Skin of body (tissue), 3 donors: ENCODE measurements at places on chromosomes 3 and 15.
A peak's percentile ranks its signal among the peaks of the same experiment; 100 is the strongest.

DNA sequence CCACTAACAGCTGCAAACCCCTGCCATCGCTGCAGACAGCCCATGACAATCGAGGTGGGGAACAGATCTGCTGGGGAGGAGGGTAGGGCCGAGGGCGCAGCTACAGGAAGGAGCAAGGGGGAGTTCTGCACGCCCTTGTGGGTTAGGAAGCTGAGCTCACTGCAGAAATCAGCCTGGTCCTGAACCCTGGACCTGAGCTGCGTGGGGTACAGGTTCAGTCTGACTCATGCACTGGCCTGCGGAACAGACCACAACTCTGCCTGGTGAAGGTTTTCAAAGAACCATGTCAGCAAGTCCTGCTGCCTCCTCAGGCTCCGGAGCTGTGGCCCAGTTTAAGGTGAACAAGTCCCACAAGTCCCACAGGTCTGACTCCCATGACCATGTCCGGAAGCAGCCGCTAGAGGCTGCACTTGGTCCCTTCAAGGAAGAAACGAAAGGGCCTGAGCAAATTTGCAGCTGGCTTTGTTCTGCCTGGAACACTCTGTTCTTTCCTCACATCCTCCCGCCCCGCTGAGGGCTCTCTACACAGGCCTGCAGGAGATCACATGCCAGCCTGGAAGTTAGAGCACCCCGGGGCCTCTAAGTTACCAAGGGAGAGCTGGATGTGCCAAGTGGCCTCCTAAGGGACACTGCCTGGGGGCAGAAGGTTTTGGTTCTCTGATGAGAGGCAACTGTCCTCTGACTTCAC is 49.4 kb upstream of the AKAP13 start:
- peak; percentile 79 for DNase-seq

DNA sequence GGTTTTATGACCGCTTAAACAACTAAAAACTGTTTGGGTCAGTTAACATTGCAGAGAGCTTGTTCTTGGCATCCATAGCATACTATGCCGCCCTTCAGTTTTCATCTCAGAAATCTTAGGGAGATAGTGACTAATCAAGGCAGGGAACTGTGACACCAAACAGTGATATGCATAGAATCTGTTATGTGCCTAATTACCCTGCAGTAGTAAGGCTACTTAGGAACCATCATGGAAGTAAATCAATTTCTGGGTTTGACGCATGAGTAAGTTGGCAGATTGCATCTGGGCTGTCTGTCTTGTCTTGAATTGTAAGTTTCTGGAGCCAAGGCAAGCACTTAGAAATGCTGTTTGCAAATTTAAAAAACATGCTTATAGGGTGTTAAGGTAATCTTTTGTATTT is 22.5 kb downstream of the KCTD6 start:
- DNase-seq, result no peak

DNA sequence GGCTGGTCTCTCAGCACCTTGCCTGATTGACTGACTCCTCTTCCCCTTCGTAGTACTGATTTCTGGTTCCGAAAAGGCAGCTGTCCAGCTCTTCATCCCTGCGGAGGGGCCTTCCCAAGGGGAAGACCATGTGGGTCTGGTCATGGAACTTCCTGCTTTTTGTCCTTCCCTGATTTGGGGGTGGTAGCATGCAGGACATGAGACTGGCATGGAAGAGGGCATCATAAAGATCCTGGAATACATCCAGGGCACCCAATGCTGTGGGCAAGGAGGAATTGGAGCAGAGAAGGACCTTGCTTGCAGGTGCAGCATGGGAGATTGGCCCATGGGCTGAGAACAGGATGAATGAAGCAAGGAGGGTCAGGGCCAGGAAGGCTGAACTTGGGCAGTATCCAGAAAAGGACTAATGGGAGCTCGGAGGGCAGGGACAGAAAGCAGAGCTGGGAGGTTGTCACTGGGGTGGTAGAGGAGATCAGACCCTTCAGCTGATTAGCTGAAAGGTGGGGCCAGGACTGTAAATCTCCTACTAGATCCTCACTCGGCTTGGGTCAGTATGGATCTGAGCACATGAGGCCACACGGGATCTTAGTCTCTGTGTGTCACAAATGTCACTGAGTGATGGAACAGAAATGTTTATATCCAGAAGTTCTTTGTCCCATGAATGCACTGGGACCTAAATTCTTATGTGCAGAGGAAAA is 59.5 kb downstream of the AMOTL2 start:
- DNase-seq, result peak; percentile 31

DNA sequence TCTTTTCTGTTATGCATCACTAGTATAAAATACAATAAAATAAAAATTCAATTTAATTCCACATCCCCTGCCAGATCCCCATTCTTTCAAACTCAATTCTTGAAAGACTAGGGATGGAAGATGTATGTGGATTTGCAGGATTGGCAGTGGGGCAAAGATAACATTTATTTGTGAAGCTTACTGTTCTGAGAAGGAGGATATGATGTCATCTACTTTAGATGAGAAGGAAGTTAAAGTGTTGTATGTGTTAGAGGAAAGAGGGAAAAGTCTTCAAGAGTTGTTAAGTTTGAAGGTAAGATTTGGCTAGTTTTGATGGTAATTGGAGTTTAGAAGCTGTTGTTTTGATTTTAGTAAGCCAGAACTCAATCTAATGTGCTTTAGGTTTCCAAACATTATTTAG is 845.1 kb upstream of the NR2F2 start:
- DNase-seq, result no peak

GRCh38 chr15:45184562-45185041 is 3.2 kb downstream of the SHF start:
- no peak for DNase-seq

DNA sequence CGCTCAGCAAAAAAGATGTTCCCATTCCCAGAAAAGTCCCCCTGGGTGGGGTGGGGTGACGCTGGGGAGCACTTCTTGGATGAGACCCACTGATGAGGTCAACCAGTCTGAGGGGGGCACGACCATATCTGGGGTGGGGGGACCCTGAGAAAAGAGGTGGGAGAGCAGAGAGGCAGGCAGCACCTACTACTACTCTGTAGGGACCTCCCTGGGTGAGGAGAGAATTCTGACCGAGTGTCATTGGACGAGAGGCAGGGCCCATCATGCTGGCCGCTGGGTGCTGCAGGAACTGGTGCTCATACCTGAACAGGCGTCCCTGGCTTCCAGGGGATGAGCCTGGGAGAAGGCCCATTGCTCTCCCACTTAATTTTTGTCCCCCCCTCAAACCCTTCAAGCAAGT is 158.8 kb downstream of the KLF13 start:
- DNase-seq, result no peak

GRCh38 chr3:114034787-114035545 is 21.4 kb downstream of the CCDC191 start:
- no peak for DNase-seq

DNA sequence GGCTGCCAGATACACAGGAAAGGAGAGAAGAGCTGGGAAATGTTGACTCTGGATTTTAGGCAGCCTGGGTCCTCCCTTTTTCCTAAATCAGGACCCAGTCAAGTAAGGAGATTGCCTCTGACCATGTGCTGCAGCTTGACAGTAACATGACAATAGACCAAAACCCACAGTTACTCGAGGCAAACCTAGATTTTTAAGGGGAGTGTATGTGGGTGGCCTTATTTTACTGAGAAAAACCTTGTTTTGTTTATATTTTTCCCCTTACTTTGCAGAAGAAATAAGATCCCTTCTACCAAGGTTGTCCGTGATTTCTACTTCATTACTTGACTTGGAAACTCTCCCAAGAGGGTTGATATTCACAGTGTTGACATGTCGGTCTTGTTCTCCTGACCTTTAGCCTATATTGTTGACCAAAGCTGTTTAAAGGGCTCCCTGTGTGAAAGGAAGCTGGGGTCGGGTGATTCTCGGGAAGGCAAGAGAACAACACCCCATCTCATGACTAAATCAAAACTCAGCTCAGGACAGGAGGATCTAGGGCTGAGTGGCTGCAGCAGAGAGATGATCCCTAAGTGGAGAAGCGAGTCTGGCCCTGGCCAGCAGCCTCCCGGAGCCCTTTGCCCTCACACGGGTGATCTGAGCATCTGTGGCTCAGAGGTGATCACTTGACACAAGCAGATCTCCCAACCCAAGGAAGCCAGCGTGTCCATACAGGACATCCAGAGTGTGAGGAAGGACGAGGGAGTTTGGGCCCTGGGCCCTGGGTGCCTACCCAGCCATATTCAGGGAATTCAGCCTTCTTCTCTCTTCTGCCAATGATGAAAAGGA is 31.0 kb upstream of the SLCO2A1 start:
- DNase-seq, result no peak

DNA sequence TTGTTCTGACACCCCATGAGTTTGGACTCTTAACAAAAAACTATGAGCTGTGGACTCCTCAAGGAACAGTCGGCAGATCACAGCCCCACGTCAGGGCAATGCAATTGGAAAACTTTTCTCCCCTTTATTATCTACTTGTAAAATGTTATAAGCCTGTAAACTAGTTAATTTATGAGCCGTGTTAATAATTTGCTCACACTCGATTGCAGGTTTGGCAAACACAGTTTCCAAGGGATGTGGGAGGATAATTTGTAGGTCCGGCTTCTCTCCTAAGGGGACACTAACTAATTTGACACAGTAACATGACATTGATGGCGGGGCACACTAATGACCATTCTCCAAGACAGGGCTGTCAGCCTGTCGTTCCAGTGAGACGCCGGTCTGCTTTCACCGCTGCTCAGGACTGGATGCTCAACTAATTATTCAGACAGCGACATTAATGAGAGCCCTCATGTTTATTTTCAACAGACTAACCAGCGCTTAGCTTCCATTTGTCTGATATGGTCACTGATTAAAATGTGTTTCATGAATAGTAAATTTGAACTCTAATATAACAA is 222.1 kb downstream of the FOXP1 start:
- DNase-seq, result no peak

GRCh38 chr15:39403640-39404117 is 177.2 kb upstream of the THBS1 start:
- peak; percentile 37 for DNase-seq

- no peak for DNase-seq
These were observed 64.5 kb downstream of the GRIP2 start for GRCh38 chr3:14475621-14476020.

- no peak for DNase-seq
These were observed 477.1 kb downstream of the EPHB1 start for GRCh38 chr3:135272026-135272669.

DNA sequence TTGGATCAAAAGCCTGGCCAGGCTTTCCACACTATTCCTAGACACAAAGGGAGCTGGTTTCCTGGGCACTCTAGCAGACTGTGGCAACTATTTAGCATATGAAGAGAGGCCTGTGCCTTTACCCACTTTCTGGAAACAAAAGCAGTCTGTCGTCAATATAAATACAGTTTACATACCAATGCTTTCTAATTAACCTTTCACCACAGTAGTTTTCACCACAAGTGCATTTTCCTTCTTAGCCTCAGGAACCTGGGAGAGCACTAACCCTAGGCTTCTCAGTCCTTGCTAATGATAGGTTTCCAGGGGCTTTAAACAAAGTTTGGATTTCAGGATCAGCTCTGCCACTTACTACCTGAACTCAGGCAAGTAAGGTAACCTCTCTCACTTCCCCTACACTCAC is 499.1 kb downstream of the MAGI1 start:
- no peak for DNase-seq

GRCh38 chr15:78438619-78439285 is 736 bp downstream of the IREB2 start:
- no peak for DNase-seq

DNA sequence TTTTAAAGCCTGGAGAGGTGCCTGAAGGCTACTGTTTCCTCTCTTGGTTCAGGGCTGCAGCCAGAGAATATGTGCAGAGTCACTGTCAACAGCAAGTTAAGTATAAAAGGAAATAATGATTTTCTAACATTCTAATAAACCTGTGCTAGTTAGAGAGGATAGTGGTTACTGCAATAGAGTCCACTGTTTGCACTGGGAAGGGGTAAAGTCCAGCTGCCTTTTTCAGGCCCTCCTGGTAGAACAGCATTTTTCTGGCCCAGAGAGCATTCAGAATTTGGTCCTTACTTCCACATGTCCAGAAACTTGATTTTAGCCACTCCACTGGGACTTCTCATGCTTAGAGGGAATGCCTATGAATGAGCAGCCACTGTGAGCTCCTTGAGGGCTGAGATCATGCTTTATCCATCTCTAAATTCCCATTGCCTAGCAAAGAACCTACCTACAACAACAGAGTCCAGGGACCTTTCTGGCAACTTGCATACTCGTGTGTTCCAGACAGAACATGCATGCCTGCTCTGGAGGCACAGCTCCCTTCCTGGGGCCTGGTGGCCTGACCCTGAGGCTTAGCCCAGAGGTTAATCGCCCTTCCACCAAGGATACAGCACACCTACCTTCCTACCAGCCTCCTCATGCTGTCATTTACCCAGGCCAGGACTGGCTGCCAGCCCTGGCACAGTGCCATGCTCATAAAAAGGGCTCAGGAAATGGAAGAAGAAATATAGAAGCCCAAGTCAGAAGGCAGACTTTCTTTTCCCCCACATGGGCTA is 50.3 kb upstream of the ATP13A3 start:
- DNase-seq, result no peak

GRCh38 chr3:117228466-117228865 is 518.9 kb downstream of the TUSC7 start:
- no peak for DNase-seq

GRCh38 chr3:71240034-71240433 is 343.5 kb downstream of the FOXP1 start:
- DNase-seq, result no peak

GRCh38 chr3:35446896-35447295 is 192.4 kb upstream of the ARPP21 start:
- DNase-seq, result no peak

DNA sequence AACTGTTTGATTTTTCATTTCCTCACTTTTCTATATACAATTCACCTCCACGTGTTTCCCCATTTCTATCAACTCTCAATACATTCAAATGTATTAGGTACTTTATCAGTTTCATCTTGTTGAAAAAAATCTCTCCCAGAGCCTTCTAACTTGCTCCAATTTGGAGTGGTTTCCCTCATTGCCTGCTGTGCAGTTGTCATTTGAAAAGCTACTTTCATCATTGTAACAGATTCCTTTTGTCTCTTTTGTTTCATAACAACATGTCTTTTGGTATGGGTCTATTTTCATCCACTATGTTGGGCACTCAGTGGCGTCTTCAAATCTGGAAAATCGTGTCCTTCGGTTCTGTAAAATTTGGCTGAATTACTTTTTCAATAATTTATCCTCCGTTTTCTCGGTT is 75.0 kb downstream of the NR2E3 start:
- no peak for DNase-seq

- no peak for DNase-seq
These were observed 38.2 kb upstream of the CHST2 start for GRCh38 chr3:143081365-143081764.
